Breast epithelium (tissue), 4 donors: ENCODE measurements at places on chromosomes 3 and 15. TPM values are rescaled to one million over a fixed set of nuclear protein-coding genes. Genes with fewer than 3 reads are reported as not detected.

BFSP2 gene
- not detected for total RNA-seq

MB21D2 gene
- total RNA-seq = 4.0 TPM

MOBP gene
- not detected for total RNA-seq

CLEC3B gene
- 479 TPM for total RNA-seq

RPP25 gene
- 17.1 TPM for total RNA-seq
